Hepatic stellate cell (primary cell): ENCODE measurements at places on chromosomes 7 and 10.

DNA sequence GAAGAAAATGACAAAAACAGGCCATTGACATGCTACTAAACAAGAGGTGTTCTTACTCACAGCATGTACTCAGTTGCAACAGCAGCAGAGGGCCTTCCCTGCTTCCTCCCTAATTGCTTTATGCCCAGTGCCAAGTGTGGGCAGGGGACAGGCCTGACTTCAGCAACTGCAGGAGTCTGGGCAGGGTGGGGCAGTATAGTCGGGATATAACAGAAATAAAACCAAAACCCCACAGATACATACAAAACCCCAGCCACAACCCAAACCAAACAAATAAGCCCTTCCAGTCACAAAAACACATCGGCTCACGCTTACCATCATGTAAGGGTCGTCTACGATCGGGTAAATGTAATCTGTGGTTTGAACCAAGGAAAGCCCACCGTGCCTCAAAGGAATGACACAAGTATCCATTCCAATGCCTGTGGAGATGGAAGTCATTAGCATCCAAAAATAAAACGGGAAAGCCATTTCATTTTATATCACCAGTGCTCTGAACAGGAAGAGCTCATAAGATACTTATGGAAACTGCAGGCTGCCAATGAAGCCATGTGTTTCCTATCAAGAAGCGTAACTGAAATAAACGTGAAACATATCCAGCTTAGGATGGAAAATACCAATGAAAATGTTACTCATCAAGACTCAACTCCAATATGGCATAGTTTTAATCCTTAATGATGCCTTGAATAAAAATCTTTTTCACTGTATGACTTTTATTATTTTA lies 9.5 kb downstream of the SEPHS1 start:
- DNase-seq = peak; percentile 23

GRCh38 chr7:101817471-101818286 lies at the start of gene CUX1:
Gene CUX1, plus strand, starts transcription at chr7:101817626. Its CDS starts 14 bp downstream, at chr7:101817640.
- peak; percentile 32 for DNase-seq

DNA sequence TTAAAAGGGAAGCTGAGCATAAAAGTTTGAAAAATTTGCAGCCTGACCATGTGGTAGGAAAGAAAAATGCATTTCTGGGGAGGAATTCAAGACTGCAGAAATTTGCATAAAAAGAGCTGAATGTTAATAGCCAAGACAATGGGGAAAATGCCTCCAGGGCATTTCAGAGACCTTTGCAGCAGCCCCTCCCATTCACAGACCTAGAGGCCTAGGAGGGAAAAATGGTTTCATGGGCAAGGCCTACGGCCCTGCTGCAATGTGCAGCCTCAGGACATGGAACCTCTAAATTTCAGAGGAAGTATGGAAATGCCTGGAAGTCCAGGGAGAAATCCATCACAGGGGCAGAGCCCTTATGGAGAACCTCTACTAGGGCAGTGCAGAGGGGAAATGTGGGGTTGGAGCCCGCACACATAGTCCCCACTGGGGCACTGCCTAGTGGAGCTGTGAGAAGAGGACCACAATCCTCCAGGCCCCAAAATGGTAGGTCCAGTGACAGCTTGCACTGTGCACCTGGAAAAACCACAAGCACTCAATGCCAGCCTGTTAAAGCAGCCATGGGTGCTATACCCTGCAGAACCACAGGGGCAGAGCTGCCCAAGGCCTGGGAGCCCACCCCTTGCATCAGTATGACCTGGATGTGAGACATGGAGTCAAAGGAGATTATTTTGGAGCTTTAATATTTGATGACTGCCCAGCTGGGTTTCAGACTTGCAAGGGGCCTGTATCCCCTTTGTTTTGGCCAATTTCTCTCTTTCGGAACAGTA lies 243.8 kb downstream of the DNAJB9 start:
- DNase-seq = no peak

DNA sequence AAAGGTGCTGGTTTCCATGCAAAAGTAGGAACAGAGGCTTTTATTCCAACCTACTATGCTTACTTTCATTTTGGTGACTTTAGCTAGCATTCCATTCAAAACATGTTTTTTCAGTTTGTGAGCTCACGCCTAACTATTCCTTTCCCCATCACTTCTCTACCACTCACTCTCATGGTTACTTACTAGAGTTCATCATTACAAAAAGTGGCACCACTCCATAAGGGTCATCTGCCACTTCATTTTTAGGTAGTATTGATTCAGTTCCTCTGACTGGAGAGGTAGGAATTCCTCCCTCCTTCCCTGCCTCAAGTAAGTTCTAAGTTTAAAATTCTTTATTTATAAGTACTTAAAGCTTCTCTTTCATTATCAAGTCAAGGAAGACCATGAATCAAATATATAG lies 543.1 kb downstream of the HTR7 start:
- no peak for DNase-seq

DNA sequence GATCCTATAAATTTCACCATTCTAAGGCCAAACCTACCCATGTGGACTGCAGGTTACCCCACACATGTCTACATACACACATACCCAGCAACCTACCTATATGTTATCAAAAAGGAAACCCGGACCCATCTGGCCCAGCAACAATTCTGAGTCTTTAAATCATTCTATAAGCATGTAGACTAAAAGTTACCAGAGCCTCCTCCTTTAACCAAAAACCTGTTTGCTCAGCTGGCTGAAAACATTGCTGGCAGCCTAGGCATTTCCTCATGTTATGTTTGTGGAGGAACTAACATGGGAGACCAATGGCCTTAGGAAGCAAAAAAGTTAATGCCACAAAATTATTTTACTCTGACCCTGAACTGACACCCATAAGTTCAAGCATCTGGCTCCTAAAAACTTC lies 5.3 kb upstream of the ADCK2 start:
- DNase-seq = no peak

DNA sequence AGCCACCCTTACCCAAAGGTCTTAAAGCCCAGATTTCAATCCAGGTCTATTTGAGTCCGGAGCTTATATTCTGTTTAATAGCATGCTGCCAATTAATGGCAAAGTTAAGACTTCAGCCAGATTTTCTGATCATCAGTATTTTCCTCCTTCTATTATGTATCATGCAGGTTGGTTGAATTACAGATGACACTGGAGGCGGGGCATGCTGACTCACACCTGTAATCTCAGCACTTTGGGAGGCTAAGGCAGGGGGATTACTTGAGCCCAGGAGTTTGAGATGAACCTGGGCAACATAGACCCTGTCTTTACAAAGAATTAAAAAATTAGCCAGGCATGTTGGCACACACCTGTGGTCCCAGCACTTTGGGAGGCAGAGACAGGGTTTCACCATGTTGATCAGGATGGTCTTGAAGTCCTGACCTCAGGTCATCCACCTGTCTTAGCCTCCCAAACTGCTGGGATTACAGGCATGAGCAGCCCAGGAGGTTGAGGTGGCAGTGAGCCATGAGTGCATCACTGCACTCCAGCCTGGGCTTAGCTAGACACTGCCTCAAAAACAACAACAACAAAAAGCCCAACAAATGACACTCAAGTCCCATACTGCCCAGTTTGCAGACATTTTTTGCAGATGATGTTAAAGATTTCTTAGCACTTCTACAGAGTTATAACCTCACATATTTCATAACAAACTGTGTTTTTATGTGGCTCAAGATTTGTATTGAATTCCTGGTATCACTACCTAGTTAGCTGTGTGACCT lies 62.5 kb downstream of the MCU start:
- no peak for DNase-seq

DNA sequence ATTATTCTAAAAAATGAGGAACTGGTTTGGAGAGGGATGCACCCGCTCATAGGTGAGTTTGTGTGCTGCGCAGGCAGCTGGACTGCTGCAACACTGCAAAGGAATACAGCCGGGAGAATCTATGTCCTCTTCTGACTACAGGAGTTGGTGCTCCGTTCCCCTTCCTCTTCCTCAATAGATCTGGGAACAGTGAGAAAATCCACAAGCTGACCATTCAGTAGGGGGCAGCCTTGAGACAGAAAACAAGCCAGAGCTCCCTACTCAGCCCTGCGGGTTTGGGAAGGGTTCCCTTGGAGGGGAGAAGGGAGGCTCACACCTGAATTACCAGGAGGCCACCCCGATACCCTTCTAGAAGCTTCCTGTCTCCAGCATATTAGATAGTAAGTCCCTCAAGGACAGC lies 87.3 kb upstream of the FOXI2 start:
- no peak for DNase-seq

DNA sequence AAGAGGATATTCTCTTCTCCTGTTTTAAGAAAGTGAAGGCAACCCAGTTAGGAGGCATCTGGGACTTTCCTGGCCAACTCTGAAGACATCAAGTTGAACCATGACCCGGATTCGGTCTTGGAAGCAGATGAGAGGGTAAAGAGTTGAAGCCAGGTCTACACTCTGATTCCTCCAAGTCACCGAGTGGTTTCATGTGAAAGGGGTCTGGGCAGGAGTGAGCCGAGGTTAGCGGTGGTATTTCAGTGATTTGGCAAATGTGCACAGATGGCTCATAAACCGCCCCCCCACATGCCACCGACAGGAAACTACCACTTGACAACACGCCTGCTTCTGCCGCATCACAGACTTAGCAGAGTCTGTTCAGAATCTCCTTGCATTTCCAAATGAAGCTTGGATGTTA lies 11.4 kb upstream of the REPIN1 start:
- DNase-seq = no peak

DNA sequence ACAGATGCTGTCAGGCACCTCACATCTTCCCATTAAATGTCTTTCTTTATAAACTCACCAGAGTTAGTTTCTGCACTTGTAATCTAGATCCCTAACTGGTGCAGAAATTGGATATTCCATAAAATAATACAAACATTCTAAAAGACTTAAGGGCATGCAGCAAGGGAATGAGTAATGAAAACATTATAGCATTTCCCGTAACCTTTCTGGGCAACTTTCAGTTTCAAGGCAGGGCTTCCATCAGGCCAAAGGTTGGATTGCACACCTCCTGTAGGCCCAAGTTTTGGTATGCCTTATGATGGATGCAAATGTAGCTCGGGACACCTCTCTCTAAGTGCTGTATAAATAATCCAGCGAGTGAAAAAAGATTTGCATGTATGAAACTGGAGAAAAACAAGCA lies 129.9 kb upstream of the LYZL2 start:
- DNase-seq = no peak

DNA sequence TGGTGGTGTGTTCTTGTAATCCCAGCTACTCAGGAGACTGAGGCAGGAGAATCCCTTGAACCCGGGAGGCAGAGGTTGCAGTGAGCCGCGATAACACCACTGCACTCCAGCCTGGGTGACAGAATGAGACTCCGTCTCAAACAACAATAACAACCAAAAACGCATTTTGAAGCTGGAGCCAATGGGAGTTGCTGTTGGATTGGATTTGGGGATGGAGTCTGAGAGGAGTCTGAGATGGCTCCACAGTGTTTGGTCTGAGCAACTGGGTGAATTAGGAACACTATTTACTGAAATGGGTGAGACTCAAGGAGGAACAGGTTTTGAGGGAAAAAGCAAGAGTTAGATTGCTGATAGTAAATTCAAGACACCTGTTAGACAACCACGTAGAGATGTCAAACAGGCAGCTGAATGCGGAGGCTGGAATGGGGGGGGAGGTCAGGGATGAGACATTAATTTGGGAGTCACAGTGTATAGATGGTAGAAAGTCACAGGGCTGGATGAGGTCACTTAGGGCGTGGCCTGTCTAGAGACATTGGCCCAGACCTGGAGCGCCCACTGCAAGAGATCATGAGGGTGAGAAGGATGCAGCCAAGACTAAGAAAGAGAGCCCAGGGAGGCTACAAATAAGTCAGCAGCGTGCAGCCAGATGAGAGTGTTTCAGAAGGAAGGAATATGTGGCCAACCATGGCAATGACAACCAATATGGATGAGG lies 56.4 kb downstream of the CYCS start:
- no peak for DNase-seq

GRCh38 chr7:1101563-1102431 lies 13.9 kb downstream of the GPER1 start:
- no peak for DNase-seq

GRCh38 chr7:130935564-130936157 lies 201.7 kb upstream of the KLF14 start:
- no peak for DNase-seq

DNA sequence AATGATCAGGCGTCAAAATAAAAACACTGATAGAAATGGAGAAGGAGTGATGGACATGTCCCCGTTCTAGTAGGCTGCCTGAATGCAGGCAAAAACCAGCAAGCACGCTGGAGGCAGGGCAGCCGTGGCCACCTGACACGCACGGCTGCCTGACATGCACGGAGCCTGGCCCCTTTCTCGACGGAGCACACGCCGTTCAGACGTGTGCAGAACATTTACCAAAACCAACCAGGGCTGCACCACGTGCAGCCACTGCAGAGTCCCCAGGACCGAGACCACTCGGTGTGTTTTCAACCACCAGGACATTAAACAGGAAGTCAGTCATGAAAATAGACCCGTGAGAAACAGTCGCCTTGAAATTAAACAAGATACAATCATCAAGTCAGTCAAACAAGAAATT lies 61.9 kb upstream of the NKX6-2 start:
- no peak for DNase-seq

DNA sequence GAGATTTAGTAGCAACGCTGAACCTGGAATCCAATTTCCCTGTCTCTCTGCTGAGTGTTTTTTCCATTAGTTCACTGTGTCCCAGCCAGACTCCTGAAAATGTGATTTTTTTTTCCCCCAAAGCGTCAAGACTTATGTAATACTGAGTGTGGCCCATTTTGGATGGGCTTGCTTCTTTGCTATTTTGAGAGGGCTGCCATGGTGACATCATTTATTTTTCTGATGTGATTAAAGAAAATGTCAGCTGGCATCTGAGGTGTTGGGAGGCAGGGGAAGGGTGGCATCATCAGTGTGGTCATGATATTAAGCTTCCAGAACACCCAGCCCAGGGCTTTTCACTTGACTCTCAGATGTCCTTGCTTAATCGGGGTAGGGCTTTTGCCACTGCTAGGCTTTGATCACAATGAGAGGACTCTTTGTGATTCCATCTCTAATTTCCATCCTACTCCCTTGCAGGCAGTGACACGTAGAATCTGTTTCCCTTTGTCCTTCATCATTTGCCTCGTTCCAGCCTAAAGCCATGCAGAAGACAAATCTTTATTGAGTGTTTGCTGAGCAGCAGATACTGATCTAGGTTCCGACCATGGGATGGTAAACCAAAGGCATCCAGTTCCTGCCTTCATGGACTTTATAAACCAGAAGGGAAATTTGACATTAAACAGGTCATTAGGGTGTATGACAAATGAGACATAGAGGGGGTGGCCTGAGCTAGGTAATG lies 7.4 kb downstream of the ZNF365 start:
- no peak for DNase-seq
